GM23248 (cell line): ENCODE measurements at places on chromosomes 2 and 18.

DNA sequence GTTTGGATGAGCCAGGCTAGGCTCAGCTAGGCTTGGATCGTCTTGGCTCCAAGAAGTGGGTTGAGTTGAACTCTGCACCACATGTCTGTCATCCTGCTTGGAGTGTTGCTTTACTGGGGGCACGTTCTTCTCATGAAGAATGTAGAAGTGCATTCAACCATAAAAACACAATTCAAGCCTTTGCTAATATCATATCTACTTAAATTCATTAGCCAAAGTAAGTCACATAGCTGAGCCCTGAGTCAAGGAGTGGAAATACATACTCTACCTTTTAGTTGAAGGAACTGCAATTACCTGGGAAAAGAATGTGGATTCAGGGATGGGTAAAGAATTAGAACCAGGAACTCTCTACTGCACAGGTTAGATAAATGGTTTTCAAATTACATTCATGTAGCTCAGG lies 360.4 kb upstream of the KCNH7 start:
- no peak for DNase-seq

GRCh38 chr2:60555783-60556139 lies 2.3 kb upstream of the BCL11A start:
- no peak for DNase-seq

- DNase-seq: no peak
Observed at GRCh38 chr2:159882130-159882745, 84.2 kb upstream of the CD302 start.

- no peak for DNase-seq
Observed at GRCh38 chr18:78772360-78773302, 207.0 kb upstream of the SALL3 start.

- peak; percentile 88 for DNase-seq
Observed at GRCh38 chr2:120576509-120577474, 158.9 kb upstream of the GLI2 start.

GRCh38 chr2:160279813-160280465 lies 79.9 kb upstream of the ITGB6 start:
- peak; percentile 84 for DNase-seq

GRCh38 chr2:151192681-151193080 lies 69.0 kb downstream of the RBM43 start:
- DNase-seq: no peak

- no peak for DNase-seq
Observed at GRCh38 chr2:74639550-74639949, 8.6 kb downstream of the M1AP start.

DNA sequence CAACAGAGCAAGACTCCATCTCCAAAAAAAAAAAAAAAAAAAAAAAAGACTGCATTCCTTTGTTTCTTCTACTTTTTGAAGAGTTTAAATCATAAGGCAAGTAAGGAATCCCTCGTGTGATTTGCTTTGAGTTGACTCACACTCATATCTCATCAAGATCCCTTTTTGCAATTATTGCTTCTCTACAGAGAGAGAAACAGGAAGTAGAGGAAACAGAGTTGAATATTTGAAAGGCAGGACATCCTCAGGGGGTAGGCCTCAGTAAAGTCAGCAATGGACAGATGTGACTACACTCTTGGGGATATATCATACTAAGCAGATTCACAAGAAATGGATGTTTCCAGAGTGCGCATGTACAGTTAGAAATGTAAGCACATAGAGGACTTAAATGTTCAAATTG lies 11.2 kb upstream of the EFR3B start:
- no peak for DNase-seq

DNA sequence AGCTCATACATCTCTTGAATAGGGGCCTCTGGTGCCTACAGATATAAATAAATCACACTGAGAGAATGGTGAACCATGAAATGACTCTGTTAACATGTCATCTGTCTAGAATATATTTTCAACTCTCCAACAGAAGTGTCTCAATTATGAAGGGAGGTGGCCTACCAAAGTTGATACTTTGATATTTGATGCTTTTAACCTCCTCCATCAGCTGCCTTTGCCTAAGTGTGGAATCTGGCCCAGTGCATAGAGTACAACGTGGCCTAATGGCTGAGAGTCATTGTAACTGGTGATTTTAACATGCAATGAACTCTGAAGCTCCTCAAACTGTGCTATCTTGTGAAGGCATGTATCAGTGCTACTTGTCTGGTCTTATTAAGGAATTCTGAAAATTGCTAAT lies 93.4 kb downstream of the MYO3B start:
- DNase-seq: peak; percentile 2

- DNase-seq: peak; percentile 62
Observed at GRCh38 chr18:42028247-42028832, 73.3 kb downstream of the PIK3C3 start.
